ENCODE measurements at places on chromosomes 3 and 15.

- no peak for DNase-seq
Observed at GRCh38 chr3:172991424-172991996, 149.5 kb downstream of the SPATA16 start.

DNA sequence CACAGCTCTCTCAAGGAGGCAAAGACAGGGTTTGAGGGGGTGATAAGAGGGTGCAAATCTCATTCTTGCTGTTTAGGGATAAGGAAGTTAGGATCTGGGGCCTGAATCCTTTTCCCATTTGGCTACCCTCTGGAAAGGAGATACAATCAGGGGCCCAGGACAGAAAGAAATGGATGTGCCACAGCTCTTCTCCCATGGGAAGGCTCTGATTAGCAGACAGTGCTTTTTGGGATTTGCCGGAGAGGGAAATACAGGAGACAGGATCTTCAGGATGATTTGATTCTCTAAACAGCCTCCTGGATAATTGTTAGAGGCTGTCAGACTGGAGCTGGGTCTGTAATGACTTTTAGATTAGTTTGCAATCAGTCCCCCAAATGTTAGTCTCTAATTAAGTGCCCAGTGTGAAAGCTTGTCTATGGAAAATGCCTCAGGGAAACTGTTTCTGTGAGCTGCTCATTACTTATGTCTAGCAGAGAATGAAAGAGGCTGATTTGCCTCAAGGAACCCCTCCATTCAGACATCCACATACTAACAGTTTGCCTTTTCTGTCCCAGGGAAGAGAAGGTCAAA lies 67.6 kb downstream of the COL6A5 start:
- DNase-seq = no peak

- no peak for DNase-seq
Observed at GRCh38 chr3:31189971-31190370, 295.5 kb upstream of the GADL1 start.

GRCh38 chr3:196996454-196997265 lies 28.0 kb upstream of the PIGZ start:
- DNase-seq = no peak

DNA sequence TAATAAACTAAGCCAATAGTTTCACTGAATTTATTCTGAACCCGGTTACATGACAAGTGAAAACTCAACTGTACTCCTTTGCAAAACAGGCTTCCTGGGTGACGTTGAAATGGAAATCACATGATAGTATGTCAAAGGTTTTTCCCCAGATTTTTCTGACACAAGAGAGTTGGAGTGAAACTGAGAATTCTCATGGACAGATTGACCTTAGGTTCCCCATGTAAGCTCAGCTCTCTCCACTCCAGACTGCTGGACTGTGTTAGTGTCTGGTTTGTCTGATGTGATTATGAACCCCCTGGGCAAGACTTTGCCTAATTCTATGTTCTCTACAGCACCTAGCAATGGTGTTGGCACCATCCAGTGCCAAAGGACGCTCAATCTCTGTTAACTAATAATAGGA lies 219.7 kb upstream of the COL8A1 start:
- DNase-seq = no peak

DNA sequence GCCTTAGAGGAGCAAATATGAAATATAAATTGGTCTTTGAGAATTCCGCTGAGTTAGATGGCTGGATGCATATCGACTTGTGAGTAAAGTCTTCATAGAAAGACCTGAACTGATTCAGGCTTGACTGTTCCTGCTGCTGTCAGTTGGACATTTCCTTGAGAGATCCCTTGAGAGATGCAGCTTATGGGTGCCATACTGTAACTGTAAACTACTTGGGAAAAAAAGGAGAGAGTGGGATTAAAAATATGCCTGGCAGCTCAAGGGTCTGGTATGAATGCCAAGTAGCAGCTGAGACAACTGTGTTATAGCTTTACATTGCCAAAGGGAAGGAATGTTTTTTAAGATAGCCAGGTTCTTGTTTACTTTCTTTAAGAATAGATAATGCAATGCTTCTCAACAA lies 926.6 kb downstream of the EPHA3 start:
- DNase-seq = no peak

DNA sequence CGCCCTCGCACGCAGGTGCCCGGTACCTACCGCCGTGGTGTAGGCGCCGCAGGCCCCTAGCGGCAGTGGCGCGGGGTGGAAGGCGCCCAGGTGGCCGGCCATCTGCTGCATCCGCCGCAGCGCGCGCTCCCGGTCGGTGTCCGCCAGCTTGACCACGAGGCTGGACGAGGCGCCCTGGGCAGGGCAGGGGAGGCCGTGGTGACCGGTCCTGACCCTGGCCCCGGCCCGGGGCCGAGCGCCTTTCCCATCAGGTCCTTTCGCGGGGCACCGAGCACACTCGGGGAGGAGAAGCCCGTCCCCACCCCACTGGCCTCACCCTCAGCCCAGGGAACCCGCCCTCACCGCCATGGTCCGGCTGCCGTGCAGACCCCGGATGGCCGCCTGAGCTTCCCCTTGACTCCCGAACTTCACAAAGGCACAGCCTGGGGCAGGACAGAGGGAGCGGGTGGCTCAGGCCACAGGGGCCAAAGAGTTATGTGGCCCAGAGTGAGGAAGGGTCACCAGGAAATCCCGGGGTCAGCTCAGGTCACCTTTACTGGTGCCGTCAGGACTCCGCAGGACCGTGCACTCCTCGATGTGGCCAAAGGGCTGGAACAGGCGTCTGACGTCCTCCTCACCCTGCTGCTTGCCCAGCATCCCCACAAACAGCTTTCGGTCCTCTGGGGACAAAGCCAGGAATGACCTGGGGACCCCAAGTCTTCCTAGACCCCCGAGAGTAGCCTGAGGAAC lies 17.4 kb upstream of the PARP6 start:
- DNase-seq = no peak

DNA sequence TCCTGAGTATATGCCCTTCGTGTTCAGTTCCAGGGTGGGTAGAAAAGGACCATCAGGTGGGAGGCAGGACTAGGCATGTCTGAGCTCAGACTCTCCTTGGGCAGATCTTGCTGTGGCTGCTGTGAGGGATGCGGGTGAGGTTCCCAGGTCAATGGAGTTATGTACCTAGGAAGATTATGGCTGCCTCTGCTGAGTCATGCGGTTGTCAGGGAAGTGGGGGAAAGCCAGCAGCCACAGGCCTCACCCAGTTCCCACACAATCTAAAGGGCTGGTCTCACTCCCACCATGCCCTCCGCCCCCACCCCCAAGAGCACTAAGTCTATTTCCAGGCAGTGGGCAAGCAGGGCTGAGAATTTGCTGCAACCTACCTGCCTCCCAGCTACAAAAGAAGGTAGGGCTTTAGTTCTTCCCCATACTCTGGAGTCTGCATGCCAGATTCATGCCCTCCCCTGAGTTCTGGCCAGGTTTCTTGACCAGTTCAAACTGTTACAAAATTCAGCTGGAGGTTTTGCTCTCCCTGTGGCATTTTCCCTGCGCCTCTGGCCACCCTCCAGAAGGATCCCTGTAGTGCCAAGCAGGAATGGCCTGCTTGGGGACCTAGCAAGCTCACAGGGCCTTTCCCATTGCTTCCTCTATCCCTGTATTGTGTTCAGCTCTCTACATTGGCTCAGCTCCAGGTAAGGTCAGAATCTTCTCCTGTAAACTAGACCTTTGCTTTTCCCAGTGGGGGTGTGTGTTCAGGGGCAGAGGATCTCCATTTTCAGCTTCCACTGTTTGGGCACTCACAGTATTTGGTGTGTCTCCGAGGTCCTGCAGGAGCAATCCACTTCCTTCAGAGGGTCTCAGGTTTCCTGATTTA lies 12.7 kb upstream of the TMCO5A start:
- DNase-seq = peak; percentile 25

DNA sequence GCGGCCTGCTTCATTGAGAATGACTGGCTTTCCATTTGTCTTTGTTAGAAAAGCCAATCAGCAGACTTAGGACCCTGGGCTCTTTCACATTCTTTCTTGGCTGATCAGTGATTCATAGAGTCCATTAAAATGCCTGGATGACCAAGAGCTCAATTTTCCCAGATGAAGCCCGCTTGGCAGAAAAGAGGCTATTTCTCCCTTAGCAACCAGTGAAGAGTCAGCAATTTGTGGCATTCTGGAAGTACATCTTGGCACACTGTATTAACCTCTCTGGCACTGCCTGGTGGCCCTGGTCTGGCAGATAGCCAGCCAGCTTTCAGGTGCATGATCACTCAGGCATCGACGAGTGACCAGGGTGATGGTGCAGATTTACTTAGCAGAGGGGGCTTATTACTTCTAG lies 145.7 kb upstream of the PLAAT1 start:
- peak; percentile 64 for DNase-seq

GRCh38 chr15:72509484-72509883 lies 35.4 kb downstream of the ARIH1 start:
- peak; percentile 20 for DNase-seq

GRCh38 chr15:89876396-89877082 lies 17.3 kb downstream of the AP3S2 start:
- no peak for DNase-seq

DNA sequence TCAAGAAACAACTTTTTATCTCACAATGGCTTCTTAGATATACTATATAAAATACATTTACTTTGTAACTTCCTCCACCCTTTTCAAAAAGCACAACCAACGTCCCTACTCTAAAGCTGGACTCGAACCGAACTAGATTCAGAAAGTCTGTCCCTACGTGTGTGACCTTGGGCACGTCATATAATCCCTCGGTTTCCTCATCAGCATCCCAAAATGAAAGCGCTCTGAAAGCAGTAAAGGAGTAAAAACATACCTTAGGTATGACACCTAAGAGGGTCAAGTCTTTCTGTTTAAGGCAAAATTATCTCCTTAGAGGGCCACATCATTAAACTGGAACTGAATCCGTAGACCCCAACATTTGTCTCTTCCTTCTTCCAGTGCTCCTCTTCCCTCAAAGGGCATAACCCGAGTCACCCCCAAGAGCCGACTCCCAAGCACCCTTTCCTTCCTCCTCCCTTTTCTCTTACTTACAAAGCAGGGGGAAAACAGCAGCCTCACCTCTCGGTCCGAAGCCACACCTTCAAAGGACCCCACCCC lies 663 bp downstream of the PDCD10 start:
- DNase-seq = peak; percentile 54

DNA sequence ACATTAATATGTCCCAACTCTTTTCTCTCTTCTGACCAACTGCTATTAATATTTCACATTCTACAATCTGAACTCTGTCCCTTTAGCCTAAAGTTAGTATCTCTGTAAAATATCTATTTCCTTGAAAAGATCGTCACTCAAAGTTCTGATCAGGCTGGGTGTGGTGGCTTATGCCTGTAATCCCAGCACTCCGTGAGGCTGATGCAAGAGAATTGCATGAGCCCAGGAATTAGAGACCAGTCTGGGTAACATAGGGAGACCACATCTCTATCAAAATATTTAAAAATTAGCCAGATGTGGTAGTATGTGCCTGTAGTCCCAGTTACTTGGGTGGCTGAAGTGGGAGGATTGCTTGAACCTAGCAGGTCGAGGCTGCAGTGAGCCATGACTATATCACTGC lies 695.6 kb downstream of the MCTP2 start:
- DNase-seq = no peak

GRCh38 chr3:157586293-157586692 lies 83.1 kb upstream of the VEPH1 start:
- no peak for DNase-seq

GRCh38 chr3:153032891-153033290 lies 129.1 kb upstream of the RAP2B start:
- DNase-seq = no peak

Data from kidney tubule cell (primary cell).